ENCODE measurements at places on chromosomes 2 and 18.

- DNase-seq, result no peak
Observed at GRCh38 chr2:130846686-130847375, 10.1 kb downstream of the ARHGEF4 start.

- no peak for DNase-seq
Observed at GRCh38 chr18:56542476-56542875, 95.9 kb downstream of the TXNL1 start.

DNA sequence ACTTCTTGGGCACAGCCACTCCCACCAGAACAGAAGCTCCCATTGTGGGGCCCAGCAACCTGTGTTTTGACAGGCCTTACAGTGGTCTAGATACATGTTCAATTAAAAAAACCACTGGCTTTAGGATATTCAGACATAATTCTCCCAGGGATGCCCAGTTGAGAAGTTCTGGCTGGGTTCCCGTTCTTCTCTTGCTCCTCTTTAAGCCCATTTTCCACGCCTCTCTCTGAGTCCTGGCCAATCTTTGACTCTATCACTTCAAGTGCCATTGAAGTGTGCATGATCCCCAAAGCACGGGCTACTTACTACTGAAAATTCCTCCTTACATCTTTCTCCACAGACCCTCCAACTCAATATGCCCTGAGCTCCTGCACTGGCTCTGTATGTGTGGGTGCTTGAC lies 17.5 kb upstream of the SULT1C3 start:
- no peak for DNase-seq

DNA sequence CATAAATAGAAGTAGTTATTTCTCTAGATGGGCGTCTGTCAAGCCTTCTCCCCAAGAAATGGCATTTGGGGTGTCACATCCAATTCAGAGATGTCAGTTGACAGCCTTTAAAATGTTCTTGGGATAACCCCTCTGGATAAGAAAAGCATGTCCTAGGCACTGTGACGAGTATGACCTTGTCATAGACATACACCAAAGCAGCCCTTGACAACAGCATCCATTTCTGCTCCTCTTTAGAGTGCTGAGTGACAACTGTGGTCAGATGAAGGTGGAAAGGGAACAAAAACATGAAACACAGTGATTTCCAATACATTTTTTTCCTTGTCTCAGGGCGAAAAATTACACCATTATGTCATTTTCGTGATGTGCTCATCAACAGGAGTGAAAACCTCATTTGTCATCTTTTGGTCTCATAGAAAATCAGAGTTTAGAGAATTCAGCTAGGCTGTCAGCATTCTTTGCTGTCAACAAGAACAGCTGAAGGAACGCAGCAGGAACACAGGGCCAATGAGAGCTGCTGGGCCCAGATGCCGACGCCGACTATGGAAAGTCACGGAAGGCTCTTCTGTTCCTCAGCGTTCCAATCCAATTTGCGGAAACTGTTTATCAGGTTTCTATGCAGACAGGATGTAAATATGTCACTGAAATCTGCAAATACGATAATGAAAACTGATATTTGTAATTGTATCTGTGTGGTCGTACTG lies 193.2 kb downstream of the ICOS start:
- no peak for DNase-seq

GRCh38 chr2:119253760-119254600 lies 30.3 kb downstream of the STEAP3 start:
- DNase-seq, result no peak
